ENCODE measurements at places on chromosomes 7 and 10.

GRCh38 chr10:124086787-124087671 lies 6.4 kb downstream of the CHST15 start:
- DNase-seq, result no peak

DNA sequence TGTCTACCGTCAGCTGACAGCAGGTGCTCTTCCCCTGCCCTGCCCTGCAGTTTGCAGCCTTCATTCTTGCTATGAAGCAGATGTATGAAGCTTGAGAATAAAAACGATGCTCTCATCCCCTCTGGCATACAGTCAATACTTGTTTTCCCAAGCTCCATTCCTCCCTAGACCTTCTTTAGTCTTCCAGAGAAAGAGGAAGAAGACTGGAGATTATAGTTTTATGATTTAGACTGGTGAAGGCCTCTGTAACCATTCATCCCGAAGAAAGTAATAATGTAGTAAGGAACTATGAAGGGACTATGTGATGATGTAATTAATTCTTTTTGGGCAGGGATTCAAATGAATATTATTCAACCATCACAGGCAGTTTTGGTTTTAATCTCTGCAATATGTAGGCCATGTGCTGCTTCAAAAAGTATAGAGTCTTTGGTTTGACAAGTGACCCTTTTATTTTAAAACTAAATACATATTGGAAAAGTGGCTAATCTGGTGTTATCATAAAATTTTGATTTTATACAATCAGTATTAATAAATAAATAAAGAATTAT lies 242.4 kb upstream of the KIAA1217 start:
- no peak for DNase-seq

- no peak for DNase-seq
Observed at GRCh38 chr7:15947754-15948153, 261.3 kb upstream of the MEOX2 start.

GRCh38 chr7:46982928-46983327 lies 599.0 kb downstream of the TNS3 start:
- DNase-seq, result no peak

GRCh38 chr10:12418725-12419261 lies 69.4 kb downstream of the CAMK1D start:
- no peak for DNase-seq

GRCh38 chr10:81882011-81882410 lies 7.0 kb downstream of the NRG3 start:
- no peak for DNase-seq

GRCh38 chr7:43674559-43675436 lies 54.5 kb downstream of the COA1 start:
- DNase-seq, result peak; percentile 40

DNA sequence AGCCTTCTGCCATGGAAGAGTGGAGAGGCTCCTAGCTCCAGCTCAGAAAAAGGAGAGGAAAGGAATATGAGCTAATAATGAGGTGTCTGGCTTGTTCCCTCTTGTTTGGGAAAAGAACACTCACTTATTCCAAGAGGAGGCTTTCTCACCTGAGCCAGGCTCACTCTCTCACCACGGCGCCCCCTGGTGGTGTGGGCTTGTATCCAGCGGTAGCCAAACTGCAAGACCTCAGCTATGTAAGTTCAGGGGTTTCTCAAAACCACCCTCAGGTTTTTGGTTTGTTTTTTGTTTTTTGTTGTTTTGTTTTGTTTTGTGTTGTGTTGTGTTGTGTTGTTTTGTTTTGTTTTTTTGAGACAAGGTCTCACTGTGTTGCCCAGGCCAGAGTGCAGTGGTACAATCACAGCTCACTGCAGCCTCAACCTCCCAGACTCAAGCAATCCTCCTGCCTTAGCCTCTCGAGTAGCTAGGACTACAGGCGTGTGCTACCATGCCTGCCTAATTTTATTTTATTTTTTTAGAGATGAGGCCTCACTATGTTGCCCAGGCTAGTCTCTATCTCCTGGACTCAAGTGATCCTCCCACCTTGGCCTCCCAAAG lies 124.0 kb downstream of the TMEM130 start:
- peak; percentile 84 for DNase-seq

DNA sequence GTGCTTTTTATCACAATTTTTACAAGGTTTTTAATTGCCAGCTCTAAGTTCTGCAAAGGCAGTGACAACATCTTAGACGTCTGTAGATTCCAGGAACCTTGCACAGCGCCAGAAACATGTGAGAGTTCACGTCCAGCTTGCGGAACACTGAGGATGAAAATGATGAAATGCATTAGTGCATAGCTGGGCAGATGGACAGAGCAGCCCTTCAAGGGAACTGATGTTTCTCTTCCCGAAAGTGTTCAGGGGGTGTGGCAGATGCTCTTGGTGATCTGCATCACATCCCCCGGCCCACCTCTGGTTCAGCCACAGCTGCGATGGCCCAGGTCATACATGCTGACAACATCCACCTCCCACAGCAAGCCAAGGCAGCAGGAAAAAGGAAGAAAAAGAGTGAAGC lies 40.9 kb downstream of the ITIH5 start:
- DNase-seq, result no peak

DNA sequence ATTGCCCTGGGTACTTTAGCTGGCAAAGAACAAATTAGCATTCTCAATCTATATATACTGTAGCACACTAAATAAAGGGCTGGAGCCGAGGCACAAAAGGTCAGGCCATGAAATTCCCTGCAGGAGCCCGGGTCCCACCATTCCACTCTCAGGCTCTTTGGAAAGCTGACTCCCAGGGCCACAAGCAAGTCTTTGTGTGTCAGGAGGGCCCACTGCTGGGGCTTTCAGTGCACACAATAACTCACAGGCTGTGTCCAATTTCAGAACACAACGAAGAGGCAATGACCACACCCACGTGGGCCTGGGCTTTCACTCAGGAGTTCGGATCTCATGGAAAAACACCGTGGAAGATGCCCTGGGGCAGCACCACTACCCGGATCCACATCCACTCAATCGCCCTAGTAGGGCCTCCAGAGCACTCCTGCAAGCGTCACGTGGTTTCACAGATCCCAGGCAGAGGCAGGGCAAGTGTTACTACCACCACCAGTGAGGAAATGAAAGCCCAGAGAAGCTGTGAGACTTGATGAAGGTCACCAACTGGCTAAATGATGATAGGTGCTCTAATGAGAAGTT lies 60.3 kb downstream of the COBL start:
- peak; percentile 37 for DNase-seq

- DNase-seq, result no peak
Observed at GRCh38 chr10:1115607-1115955, 59.4 kb downstream of the WDR37 start.

DNA sequence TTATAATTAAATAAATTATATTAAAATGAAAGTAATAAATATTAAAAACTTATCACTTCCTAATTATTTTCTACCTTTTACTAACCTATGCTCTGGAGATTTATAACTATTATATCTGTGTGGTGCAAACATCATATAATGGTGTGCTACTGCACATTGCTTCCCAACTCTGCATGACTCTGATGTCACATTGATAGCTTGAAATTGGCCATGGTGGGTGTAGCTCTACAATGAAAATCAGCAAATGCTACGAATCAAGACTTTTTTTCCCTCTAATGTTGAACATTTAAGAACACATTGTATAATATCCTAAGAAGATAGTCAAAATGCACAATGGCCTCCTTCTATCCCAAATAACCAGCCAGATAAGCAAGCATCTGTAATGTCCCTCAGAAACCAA lies 99.1 kb downstream of the ARMH3 start:
- no peak for DNase-seq

DNA sequence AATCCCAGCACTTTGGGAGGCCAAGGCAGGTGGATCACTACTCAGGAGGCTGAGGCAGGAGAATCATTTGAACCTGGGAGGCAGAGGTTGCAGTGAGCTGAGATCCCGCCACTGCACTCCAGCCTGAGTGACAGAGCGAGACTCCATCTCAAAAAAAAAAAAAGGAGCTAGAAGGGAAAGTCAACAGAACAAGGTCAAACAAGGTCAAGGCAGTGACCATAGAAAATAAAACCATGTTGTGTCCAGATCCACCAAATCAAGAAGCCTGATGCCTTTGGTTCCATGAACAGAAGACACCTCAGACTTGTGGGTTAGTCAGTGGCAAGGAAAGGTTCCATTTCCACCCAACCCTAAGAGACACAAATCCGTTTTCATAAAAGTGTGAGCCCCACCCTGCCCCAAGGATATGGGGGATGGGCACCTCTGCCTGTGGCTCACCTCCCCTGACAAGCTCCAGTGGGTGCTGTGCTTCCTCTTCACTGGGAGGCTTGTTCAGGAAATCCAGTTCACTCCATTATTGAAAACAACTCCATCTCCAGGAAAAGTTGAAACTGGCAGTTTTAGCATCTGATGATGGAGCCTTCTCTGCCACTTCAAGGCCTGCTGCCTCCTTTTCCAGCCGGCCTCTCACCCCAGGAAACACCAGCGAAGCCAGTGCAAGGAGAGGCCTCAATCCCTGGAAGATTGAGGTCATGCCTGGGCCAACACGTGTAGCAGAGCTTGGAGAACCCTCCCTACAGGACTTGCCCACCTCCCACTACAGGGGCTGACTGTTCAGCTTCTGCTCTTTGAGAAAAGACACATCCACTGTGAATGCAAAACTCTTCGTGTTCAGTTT lies 152.9 kb downstream of the NRF1 start:
- no peak for DNase-seq

DNA sequence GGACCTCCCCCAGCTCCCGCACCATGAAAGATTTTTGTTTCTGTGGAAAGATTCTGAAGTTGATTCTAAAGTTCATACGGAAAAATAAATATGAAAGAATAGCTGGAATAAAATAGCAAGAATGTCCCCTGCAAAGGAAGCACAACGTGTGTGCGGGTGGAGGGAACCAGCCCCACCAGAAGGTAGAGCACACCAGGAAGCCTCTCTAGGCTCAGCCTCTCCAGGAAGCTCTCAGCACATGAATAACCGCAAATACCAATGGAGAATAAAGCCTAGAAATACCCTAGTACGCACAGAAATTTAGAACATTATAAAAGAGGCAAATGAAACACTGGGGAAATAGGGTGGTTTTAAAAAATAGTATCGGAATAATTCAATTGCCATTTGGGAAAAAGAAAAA lies 24.6 kb upstream of the FAM170B start:
- no peak for DNase-seq

DNA sequence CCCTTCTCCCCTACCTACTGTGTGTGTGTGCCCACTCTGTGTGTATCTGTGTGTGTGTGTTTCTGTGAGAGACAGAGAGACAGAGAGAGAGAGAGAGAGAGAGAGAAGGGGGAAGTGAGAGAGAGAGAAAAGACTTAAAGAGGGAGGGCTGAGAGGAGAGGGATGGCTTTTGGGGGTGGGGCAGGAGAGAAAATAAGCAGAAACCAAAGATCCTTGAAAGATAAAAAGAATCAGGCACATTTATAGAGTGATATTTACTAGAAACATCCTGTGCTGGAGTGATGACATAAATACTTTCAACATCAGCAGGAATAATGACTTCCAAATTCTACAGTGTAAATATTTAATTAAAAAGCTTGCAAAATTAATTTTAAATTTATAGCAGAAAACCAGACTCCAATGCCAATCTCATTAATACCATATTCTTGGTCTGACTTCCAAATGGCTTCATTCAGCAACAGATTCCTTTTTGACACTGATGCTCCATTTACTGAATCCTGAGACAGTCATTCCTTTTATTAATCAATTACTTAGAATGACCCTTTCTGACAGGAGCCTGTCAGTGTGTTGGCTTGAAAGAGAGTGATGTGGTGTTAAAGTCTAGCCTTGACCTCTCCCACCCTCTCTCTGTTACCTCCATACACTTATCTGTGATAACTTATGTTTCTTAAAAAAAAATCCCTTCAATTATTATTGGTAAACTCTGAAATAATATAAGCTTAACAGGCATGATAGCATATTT lies 41.7 kb upstream of the WNT2 start:
- no peak for DNase-seq

DNA sequence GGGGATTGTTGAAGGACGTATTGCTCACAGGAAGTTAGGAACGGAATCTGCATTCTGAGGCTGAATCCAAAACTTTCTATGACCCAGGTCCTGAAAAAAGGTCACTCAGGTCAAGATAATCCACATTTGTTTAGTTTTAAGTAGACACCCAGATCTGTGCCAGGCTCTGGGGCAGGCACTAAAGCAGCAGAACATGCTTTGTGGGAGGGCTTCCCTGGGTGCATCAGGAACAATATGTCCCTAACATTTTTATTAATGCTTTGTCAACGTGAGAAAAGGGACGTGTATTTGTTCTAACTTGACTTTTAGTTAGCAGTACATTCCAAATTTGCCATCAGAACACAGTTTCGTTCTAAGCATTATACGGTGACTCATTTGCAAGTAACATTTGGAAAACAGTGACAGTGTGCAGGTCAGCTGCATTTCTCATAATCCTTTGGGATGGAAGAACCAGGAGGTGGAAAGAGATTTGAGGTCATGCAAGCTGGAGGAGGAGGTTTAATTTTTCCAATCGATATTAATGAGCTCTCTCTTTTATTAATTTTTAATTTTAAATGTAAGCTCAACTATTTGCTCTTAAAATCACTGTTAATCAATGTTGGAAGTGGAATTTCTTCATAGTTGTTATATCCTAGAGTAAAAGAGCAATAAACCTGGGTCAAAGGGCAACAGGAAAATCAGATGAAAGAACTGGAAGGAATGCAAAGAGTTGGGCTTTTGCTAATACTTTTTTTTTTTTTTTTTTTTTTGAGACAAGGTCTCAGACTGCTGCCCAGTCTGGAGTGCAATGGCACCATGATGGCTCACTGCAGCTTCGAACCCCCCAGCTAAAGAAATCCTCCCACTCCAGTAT lies 35.0 kb downstream of the TAS2R41 start:
- DNase-seq, result no peak

GRCh38 chr7:86788948-86789347 lies 145.2 kb downstream of the GRM3 start:
- no peak for DNase-seq

- no peak for DNase-seq
Observed at GRCh38 chr7:100396421-100396982, 23.2 kb downstream of the PILRA start.

- no peak for DNase-seq
Observed at GRCh38 chr7:12821746-12822145, 134.3 kb downstream of the ARL4A start.

- no peak for DNase-seq
Observed at GRCh38 chr10:2438248-2438939, 629.0 kb upstream of the PFKP start.

GRCh38 chr10:75097666-75098285 lies 13.7 kb upstream of the SAMD8 start:
- no peak for DNase-seq

- DNase-seq, result no peak
Observed at GRCh38 chr10:133254421-133255120, 16.9 kb downstream of the VENTX start.
